Stimulated activated CD4-positive, alpha-beta T cell treated with anti-CD3 and anti-CD28 coated beads, TNF-alpha, amount 100 ng/mL, for 4 hours (primary cell): ENCODE measurements at places on chromosomes 4 and X.

- no peak for DNase-seq
Measured at GRCh38 chr4:156029691-156030090, 76.0 kb upstream of the CTSO start.

DNA sequence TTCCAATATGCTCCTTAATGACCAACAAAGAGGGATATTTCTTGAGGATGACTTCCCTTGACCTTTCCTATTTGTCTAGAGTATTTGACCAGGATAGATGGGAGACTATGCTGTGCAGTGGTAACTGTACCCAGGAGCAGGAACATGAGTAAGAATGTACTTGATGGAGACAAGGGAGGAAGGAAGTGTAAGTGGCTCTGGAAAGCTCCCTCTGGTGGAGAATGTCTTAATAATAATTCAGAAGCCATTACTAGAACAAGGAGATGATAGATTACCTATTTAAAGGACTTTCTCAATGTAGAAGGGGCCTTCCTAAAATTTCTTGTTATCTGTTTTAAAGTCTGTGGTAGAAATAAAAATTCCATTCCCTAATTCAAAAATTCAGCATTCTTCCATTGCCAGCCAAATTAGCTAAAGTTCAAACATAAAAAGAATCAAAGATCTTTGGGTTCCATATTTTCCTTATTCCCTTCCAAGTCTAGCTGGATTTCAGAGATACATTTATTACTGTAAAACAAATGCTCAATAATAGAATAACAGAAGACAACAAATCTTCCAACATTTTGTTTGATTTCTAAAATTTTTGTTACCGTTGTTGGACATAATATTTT lies 83.8 kb downstream of the GRID2 start:
- no peak for DNase-seq

- DNase-seq = no peak
Measured at GRCh38 chr4:100311181-100311580, 120.9 kb upstream of the DDIT4L start.

- DNase-seq = no peak
Measured at GRCh38 chr4:69907151-69907550, 23.7 kb upstream of the CSN1S1 start.

DNA sequence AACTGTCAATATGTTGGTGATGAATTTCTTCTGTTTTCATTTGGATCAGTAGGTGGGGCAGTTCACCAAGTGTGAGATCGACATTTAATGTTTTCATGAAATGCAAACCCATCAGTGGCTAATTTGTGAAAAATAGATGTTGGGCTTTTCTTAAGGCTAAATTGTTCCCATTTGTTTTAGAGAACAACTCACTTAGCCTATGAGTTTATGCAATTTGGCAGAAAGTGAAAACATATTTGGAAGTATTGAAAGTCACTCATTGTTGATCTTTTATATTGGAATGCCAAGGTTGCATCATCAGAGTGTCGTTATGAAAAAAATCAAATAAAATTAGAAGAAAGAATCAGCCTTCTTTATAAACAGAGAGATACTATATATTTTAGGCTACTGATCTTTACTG lies 132.4 kb downstream of the RPA4 start:
- no peak for DNase-seq

DNA sequence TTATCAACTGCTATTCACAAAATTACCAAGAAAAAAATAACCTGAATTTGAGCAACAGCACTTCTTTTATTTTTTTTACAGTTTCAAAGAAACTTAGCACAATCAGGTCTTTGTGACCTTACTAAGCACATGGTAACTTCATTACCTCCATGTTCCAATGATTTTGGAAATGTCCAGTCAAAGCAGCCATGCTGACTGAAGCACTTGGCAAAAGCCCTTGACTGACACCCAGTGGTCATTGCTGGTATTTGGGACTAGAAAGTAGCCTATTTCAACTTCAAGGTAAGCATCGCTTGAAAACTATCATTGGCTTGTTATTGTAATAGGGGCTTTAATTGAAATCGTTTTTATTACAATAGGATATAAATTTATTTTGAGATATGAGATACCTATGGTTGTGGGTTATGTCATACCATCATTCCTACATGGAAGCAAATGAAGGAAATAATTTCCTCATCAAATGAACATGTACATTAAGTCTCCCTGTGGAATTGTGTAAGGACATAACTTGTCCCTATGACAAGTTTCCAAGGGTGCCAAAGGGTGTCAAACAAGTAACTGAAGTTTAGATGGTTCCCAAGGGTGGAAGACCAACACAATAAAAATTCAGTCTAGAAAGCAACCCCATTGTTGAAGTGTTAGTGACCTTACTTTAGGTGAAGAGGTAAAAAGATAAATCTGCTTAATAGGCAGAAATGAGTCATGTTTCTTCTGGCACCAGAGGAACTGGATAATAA lies 15.2 kb upstream of the ANXA10 start:
- no peak for DNase-seq

DNA sequence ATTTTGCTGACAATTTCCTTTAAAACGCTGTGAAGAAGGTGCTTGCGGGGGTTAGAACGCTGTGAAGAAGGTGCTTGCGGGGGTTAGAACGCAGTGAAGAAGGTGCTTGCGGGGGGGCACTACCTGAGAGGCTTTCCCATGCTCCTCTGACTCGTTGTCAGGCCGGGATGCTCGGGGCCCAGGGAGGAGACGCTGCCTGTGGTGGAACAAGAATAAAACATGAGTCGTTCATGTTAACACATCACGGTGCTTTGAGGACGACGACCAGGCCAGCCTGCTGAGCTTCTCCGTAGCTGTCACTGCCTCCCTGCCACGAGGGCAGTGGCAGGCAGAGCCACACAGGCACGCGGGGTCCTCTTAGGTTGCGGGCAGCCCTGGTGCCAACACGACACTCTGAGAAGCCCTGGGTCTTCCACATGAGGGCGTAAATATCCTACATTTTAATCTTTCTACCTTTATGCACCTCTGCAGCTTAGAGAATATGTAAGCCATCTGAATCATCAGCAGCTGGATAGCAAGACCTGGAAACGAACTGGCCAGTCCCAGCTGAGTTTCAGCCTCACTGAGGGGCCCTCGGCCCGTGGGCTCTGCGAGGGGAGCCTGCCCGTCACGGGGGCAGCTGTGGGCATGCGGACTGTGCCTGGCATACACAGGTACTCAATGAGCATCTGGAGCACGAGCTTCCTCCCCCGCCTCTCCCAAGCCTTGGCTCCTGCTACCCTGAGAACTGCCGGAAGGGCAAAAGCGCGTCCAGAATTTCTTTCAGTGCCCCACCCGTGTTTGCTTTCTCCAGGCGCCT lies 47.0 kb downstream of the FGFRL1 start:
- DNase-seq = no peak

- DNase-seq = no peak
Measured at GRCh38 chr4:11428899-11429698, 405 bp upstream of the HS3ST1 start.

DNA sequence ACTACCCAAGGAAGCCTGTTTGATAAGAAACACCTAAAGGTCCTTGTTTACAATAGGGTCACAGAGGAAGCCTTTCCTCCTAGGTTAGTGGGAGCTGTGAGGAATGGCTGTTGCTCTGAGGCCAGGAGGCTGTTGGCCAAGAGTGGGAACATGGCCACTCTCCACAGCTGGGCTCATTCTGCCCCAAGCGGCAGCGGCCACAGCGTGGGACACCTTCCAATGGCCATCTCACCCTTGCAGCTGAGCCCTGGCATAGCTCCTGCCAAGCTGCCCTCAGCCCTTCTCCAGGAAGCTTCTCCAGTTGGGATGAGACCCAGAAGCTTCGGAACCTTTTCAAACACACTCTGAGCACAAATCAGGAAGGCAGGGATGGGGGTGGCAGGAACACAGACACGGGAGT lies 111.8 kb upstream of the MAP3K15 start:
- no peak for DNase-seq

DNA sequence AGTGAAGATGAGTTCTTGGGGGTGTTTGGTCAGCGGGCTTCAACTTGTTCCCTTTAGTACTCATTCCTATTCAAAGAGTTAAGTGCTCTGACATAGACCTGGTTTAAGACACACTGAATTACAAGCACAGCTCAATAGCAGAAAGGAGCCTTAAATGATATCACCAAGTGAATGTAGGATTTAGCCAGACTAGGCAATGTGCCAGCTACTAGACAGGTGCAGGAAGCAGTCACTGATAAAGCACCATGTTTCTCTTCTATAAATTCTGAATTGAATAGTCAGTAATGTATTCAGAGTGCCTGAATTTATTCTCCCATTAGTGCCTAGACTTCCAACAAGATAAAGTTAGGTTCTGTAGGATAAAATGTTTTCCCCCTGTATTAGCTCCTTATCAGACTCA lies 63.6 kb downstream of the ASB9 start:
- DNase-seq = no peak

GRCh38 chr4:184960505-184960971 lies 57.8 kb upstream of the HELT start:
- no peak for DNase-seq

- peak; percentile 49 for DNase-seq
Measured at GRCh38 chr4:80072744-80073472, at the start of gene ANTXR2. Gene ANTXR2 (minus strand): TSS chr4:80073229. CDS start chr4:80072560, 669 bp downstream.

GRCh38 chr4:163701916-163702315 lies 207.4 kb downstream of the TMA16 start:
- no peak for DNase-seq

DNA sequence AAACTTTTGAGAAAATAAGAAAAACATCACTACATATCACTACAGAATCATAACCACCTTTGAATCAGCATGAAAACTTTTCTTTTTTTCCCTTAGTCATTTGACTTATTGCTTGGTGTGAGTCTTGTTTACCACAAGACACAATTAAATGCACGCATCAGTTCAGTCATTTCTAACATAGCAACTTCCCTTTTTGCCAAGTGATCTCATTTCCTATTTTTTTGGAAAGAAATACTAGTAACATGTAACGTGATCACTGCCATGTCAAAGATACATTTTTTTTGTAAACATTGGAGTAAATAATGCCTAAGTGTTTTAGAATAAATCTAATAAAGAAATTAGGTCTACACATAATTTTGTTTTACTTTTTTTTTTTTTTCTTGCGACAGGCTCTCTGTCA lies 5.1 kb upstream of the CXCL8 start:
- no peak for DNase-seq

DNA sequence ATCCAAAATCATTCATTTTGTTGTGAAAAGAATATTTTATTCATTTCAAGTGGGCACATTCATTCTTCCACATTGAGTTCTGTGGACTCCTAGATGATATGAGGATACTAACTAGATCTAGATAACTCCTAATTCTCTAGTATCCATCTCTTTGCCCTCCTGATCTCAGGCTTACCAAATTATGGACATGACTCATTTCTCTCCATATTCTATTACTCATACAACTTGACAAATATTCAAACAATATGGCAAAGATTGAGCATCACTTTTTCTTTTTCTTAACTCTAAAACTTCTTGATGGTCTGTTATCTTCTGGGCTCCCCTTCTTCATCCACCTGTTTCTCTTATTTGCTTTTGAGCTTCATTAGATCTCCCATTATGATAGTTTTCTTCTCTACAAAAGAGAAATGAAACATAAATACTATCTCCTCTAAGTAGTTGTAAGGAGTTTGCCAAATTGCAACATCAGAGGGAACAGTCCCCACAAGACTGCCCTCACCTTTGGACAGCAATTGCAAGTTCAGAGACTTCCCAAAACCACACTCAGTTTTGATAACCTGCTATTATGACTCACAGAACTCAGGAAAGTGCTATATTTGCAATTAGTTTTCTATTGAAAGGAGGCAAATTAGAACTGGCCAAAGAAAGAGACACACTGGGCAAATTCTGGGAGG lies 422.9 kb downstream of the SPRY1 start:
- DNase-seq = no peak

DNA sequence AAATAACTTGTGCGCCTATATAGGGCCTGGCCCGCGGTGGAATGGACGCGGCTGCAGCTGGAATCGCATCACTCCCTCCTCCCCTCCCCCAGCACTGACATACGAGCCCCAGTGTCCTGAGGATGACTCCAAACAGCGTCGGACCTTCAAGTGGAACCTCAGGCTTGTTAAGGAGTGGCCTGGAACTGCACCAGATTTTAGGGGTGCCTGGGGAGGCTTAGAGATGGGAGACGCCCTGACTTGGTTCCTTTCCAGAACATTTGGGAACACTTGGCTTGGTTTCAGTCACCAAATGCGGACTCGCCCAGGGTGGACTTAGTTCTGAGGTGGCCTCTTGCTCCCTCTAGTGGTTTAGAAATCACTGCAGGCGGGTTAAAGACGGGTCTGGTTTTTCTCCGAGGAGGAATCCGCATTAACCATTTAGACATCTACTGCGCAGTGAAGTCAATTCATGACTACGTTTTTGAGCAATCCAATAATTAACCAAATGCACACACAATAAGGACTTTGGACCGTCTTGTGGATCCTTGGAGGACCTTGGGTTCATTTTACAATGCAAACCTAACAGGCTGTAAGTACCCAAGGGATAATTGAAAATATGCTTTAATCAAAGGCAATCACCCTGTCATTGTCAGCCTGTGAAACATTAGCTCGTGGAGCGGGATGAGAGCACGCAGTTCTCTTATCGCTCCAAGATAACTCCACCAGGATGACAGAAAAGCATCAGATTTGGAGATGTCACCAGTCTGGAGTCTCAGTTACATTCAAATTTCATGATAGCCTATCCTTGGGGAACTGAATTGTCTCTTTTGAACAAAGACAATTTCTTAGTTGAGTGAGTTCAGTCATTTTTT lies 11.2 kb upstream of the PDGFRA start:
- DNase-seq = peak; percentile 8

DNA sequence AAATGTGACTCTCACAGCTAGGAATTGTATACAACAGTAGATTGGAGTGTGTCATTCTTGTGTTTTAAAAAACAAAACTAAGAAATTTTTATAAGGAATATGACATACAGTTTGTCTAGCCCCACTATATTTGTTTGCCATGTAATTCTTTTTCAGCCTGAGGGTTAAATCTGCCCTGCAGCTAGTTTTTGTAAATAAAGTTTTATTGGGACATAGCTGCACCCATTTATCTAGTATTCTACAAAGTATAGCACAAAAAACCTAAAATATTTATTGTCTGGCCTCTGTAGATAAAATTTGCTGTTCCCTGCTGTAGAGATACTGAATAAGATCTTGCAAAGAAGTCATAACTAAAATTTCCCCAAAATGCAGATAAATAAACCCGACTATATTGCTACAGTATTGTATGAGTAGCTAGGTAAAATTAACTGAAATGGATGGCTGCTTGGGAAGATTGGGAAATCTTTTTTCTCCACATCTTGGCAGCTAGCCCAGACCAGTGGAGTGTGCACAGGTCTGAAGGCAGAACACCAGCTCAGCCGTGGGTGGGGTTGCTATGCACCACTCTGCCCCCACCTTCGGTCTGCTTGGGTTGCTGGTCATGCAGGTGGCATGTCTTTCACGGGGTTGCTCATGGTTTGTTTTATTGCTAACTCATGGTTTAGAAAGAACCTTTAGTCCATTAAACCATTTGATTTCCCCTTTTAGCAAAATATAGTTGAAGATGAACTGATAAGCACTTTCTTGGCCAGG lies 127.9 kb downstream of the KLHL8 start:
- DNase-seq = no peak

DNA sequence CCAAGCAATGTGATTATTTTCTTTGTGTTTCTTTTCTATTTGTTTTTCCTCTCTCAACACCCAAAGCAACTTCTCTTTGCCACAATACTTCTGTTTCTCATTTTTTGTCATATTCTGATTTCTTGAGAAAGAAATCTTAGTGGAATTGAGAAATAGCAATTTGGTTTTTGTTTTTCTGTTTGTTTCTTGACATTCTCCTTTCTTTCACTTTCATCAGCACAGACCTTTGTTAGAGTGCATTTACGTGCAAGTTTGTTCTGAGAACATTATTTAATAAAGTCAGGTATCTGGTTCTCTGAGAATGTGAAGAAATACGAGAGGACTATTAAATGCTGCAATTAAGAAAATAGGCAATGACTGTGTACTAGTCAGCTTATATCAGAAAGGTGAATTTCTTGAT lies 608.1 kb upstream of the AADAT start:
- DNase-seq = no peak

GRCh38 chrX:10121787-10122186 lies 35.0 kb upstream of the CLCN4 start:
- DNase-seq = no peak
